PC-3 (cell line): ENCODE measurements at places on chromosomes 1 and 21.
A peak's percentile ranks its signal among the peaks of the same experiment; 100 is the strongest.

DNA sequence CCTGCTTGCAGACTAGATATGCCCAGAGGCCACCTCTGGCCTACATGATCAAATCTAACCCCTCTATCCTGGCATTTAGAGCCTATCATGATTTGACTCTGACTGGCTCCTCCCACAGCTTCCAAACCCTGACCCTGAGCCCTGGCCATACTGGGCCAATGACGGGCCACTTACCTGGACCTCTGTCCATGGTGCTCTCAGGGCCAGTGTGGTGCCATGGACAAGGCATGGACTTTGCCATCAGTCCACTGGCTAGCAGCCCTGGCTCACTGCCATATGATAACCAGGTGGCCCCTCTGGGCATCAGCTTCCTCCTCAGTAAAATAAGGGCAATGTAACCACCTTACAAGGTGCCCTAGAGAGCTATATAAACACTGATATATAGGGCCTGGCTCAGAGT is 713.4 kb downstream of the PTPRU start:
- no peak for DNase-seq

DNA sequence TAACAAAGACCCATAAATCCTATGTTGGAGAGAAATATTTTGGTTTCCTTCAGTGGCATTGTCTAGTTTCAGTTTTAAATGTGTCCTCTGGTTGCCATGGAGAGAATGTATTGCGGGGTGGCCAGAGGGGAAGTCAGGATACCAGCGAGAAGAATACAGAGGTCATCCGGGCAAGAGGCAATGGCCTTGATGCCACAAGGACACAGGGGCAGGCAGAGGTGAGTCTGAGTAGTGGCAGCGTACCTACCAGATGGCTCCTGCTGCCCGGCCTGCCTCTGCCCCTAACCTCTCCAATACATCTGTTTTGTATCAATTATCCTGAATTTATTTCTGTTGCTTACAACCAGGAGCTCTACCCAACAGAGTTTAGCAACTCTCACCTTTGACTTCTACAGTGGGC is 14.9 kb downstream of the KLHDC7A start:
- DNase-seq: no peak

DNA sequence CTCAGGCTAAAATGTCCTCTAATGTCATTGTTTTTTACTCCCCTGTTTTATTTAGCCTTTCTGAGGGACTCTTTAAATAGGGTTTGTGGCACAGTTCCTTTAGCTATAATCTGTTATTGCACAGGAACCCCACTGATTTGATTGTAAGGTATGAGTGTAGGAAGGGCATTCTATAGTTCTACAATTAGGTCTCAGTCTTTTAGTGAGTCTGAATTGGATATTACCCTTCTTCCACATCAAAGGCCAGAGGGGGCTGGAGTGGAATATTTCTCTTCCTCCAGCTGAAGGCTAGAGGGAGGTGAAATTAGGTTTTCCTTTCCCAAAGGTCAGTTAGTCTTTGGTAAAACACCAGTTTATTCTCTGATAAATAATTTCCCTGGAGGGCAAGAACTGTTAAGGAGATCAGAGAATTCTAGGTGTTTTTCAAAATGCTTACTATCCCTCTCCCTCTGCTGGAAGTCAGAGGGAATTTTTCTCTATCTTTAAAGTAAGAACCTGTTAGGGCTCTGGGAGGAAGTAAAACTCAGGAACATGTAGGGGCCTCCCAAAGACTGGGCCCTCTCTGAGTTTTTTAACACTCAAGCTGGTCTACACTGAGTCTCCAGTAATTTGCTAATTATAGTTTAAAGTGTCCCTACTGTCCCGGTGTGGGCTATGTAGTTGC is 176.3 kb upstream of the ZNHIT6 start:
- peak; percentile 61 for DNase-seq

GRCh38 chr21:39647476-39647875 is 34.7 kb downstream of the B3GALT5 start:
- DNase-seq: peak; percentile 79

DNA sequence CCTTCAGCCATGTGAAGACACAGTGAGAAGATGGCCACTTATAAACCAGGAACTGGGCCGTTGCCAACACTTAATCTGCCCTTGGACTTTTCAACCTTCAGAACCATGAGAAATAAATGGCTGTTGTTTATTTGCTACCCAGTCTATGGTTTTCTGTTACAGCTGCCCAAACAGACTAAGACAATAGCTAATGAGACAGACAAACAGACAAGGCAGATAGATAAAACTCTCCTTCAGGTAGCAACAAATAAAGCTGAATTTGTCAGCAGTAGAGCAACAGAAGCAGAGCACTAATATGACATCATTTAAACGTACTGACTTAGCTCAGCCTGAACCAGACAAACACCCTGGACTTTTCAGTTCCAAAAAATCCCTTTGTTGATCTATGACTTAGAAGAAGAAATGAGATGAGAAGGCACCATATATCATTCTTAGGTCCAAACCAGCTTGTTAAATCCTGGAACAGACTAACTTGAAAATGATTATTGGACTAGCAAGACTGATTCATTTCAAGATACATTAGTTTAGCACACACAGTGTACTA is 27.0 kb downstream of the ZZZ3 start:
- no peak for DNase-seq

DNA sequence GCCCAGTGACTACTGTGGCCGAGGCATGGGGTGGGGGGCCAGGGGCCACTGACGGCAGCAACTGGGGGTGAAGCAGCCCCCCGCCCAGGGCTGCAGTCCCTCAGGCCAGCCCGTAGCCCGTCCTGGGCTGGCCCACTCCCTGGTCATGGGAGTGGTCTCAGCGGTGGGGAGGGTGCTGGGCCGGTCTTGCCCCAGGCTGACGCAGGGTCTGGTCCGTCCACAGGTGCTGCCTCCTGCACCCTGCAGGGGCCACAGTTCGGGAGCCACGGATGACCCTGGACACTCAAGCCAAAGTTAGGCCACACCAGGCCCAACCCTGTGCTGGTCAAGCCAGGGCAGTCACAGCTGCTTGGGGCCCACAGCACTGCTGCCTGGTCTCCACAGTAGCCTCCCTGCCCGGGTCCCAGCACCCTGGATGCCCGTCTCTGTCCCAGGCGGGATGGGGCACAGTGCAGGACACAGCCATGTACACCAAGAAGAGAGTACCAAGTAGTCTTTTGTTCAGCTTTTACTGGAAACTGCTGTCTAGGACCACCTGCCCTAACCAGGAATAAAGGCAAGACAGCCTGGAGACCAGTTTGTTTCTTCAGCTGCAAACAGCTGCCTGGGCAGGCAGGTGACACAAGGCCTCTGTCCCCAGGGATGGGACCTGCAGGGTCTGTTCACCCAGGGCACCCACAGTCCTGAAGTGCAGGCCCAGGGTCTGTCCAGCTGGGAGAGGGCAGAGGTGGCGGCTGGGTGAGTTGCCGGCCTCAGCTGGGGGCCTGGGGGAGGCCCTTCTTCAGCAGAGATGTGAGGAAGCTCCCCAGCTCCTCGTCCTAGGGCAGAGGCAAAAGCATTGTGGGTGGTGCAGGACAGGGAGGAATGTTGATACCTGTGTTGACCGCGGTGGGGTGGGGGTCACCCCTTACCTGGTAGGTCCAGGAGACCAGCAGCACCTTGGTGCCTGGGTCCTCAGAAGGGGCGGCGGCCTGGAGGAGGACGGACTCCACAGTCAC is 3.0 kb downstream of the PUSL1 start:
- no peak for DNase-seq

- DNase-seq: no peak
Measured at GRCh38 chr1:167191958-167192357, 28.7 kb upstream of the POU2F1 start.

DNA sequence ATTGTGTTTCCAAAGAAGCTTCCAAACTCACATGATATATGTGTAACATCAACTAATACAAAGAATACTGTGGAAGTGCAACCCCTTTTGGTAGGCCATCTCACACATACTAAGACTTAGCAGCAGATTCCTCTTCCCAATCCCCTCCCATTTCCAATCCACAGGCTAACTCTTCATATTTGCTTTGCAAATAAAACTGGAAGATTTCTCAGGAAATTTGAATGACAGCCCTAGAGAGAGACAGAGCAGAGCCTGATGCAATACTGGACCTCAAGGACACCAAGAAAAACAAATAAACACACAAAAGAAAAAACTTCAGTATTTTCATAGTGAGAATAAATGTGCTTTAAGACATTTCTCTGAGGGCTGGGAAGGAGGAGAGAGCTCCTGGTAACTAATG is 190.2 kb upstream of the BRINP3 start:
- DNase-seq: no peak

DNA sequence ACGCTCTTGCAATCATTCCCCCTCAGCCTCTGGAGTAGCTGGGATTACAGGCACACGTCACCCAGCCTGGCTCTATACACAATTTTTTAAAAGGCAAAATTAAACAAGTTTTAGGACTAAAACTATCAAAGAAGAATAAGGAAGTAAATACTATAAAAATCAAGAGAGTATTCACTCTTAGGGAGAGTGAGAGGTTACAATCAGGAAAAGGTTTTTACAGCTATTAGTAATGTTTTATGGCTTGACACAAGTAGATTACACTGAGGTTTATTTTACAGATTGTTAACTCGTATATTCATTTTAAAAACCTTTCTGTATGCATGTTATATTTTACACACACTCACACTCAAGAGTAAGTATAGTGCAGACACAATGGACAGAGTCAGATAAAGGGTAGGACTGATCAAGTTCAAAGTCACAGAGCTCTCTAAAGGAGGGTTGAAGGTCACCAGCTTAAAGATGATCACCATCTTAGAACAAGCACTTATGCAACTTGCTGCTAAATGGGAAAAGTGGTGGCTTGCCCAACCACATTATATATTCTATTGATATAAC is 77.9 kb upstream of the MAN1A2 start:
- DNase-seq: no peak

- DNase-seq: no peak
Measured at GRCh38 chr1:48560577-48560976, 88.6 kb upstream of the SPATA6 start.

DNA sequence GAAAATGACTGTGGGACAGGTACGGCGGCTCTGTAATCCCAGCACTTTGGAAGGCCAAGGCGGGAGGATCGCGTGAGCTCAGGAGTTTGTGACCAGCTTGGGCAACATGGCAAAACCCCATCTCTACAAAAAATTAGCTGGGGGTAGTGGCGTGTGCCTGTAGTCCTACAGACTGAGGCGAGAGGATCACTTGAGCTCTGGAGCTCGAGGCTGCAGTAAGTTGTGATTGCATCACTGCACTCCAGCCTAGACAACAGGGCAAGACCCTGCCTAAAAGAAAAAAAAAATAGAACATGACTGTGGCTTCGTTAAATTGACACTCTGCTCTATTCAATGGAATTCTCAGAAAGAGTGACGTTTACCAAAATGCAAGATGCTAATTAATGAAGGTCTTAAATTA is 3.9 kb upstream of the DBT start:
- no peak for DNase-seq

- peak; percentile 54 for DNase-seq
Measured at GRCh38 chr1:154809436-154810413, 60.4 kb downstream of the KCNN3 start.

- DNase-seq: no peak
Measured at GRCh38 chr1:235511470-235512240, 7.4 kb upstream of the B3GALNT2 start.
